ENCODE measurements at places on chromosomes 5 and 9.

GRCh38 chr5:57004800-57005199 lies 52.9 kb upstream of the MIER3 start:
- DNase-seq: no peak

- peak; percentile 25 for DNase-seq
These were observed 2.0 kb upstream of the C1QTNF3 start for GRCh38 chr5:34045023-34045422.

- no peak for DNase-seq
These were observed 590 bp downstream of the RASGRF2 start for GRCh38 chr5:80960531-80961375.

- DNase-seq: no peak
These were observed 85.9 kb downstream of the PAM start for GRCh38 chr5:102841021-102841420.

DNA sequence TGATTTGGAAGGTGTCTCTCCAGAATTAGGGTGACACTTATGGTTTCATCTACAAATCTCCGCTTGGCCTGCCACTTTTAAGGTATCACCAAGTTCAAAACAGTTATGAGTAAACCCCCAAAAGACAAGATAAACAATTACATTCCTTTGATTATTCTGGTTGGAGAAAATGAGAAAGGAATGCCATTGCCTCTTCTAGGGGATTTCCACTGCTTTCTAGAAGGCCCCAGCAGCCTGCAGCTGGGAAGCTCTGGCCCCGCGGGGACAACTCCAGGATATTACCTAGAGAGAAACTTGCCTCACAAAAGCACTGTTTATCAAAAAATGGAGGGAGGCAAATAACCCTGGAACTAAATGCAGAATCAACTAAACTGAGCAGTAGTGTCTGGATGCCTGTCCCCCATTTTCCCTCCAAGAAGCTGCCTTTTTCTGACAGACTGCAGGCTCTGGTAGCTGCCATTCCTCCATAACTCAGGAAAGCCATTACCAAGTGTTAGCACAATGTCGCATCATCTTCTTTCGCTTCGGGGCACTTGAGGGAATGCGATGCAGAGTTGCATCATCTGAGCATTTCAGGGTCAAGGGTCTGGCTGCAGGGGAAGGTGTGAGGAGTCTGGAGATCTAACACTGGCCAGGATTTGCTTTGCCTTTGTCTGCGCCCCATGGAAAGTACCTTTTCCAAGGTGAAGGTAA lies 71.5 kb upstream of the PLPP6 start:
- DNase-seq: no peak

- DNase-seq: no peak
These were observed 136.3 kb downstream of the FOXD1 start for GRCh38 chr5:73312146-73312871.

GRCh38 chr9:85213650-85214607 lies 527.8 kb downstream of the AGTPBP1 start:
- no peak for DNase-seq

DNA sequence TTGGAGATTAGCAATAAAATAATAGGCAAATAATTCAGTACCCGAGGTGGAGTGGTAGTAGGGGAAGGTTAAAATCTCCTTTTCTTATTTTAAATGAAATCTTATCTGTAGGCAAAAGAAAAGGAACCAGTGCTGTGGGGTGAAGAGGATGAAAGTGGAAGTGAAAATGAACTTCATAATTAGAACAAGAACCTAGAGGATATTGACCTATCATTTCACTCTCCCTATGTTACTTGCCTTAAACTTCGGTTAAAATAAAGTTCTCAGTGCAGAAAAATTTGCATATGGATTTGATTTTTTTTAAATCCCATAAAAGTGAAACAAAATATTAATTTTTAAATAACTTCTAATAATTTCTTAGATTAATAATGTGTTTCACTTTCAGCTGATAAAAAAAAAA lies 1094.9 kb upstream of the C9orf72 start:
- no peak for DNase-seq

Measured in pons (tissue), 1 donor.